ENCODE measurements at places on chromosomes 1 and 21.

DNA sequence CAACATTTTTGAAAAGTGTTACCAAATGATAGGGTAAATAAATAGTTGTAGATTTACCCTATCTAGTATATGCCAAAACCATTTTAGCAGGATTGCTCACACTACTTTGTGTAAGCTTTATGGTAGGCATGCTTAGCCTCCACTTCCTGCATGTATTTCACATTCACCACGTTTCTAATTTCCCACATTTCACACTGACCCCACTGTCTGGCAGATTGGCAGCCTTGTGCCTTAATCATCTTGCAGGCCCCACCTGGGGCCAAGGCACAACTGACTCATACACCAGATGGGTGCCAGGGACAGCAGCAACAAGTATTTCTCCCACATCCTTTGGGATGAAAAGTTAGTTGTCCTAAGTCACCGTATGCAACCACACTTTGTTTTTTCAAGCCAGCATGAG, 21.2 kb upstream of the CENPF start:
- DNase-seq, result no peak

DNA sequence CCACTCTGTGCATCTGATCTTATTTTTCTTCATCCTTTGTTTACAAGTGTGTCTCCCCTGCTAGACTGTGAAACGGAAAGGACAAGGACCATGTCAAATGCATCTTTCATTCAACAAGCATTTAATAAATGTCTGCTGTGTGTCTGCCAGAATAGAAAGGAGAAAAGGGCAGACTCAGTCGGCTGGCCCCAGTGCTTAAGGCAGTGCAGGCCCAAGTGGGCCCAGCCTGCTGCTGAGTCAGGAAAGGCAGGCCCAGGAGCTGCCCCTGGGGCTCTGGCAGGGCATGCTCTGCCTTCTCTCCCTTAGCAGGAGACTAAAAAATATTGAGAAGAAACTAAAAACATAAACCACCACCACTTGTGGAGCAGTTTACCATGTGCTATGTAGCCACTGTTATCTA, 38.1 kb downstream of the PLEKHA6 start:
- DNase-seq, result no peak

DNA sequence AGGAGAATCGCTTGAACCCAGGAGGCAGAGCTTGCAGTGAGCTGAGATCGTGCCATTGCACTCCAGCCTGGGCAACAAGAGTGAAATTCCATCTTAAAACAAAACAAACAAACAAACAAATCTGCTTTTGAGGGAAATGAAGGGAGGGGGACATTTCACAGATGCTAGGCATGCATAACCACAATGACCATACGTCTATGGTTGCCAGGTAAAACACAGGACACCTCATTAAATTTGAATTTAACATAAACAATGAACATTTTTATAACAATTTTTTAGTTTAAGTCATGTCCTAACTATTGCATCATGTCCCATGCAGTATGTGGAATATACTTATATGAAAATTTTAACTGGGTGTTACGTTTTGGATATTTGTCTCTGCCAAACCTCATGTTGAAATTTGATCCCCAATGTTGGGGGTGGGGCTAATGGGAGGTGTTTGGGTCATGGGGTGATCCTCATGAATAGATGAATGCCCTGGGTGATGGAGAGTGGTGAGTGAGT, 31.0 kb upstream of the ZBTB18 start:
- DNase-seq, result no peak

- no peak for DNase-seq
These were observed 49.8 kb downstream of the GIPC2 start for GRCh38 chr1:78095593-78095992.

DNA sequence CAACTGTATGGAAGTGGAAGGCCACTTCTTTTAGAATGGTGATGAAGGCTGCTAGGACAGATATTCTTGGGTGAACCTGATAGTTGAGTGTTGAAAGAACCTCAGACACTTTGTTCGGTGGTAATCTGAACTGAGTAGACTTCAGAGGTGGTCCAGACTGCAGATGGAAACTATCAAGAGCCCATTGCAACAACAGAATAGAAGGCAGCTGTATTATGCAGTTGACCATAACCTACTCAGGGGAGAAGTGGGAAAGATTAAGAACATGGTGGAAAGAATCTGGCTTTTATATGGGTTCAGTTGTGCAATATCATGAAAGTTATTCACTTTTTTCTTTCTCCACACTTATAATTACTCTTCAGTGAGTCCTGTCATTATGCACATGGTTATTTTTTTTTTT, 194.0 kb downstream of the KCNK2 start:
- no peak for DNase-seq

DNA sequence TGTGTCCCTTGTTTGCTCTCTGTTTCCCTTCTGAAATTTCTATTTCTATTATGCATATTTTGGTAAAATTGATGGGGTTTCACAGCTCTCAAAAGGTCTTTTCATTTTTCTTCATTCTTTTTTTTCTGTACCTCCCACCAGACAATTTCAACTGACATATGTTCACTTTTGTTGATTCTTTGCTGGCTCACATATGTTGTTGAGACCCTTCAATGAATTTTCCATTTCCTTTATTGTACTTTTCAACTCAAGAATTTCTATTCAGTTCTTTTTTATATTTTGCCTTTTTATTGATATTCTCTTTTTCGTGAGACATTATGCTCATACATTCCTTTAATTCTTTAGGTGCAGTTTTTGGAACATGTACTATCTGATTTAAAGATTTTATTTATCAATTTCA, 102.6 kb upstream of the GRIK1 start:
- no peak for DNase-seq

DNA sequence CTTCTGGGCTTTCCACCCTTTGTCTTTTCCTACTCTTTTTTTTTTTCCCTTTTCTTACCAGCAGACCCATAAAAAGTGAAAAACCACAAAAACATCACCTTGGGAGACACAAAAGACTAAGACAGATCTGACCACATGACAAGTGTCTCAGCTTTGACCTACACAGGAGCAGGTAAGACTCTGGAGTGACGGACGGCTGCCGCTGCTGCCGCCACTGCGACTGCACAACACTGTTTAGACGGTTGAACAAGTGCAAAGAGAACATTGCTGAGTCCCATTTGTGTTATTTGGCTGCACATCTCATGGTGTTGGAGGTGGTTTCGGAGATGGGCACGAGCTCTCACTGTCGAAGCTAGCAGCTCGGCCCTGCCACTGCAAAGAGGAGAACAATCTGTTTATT, 62.0 kb downstream of the SYT6 start:
- no peak for DNase-seq

GRCh38 chr1:218377143-218377660, 32.1 kb downstream of the TGFB2 start:
- no peak for DNase-seq

DNA sequence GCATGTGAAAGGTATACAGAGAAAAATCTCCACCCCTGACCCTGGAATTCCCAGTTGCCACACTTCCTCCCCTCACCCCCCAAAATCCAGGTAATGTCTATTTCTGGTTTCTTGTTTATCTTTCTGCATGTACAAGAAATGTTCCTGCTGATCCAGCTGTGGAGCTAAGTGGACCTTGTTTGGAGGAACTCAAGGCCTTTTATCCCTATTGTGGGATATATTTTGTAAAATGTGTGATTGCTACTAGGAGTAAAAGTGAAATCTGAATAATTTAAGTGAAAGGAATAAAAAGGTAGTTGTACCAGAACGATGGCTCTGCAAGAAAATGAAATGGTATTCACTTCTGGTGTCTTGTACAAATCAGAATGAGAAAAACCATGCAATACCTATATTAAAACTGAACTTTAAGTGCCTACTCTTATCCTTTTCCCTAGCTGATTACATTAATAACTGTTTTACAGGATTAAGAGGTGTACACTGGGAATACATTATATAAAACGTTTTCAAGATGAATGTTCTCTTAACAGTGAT, 3.0 kb downstream of the SPEN start:
- no peak for DNase-seq

GRCh38 chr1:209643285-209644020, 8.8 kb downstream of the LAMB3 start:
- no peak for DNase-seq

GRCh38 chr1:6635910-6636760, 11.5 kb downstream of the THAP3 start:
- no peak for DNase-seq

GRCh38 chr1:212353181-212353580, 61.5 kb downstream of the PACC1 start:
- DNase-seq, result no peak

GRCh38 chr1:201845331-201846083, 16.6 kb downstream of the IPO9 start:
- DNase-seq, result no peak

DNA sequence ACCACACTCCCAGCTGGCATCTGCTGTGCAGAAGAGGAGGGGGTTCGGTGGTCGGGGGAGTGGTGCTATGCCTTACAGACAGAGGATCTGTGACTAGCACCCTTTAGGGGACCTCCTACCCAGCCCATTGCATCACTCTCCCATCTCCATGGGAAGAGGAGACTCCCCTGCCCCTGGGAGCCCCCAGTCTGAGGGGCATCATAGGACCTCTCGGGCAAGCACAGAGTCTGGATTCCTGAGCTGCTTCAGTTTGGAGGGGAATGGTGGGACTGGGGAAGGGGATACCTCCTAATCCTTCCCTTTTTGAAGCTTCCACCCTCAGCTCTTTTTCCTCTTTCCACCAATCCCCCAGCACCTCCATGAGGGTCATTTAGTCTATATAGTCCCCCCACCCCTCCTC, 1.4 kb downstream of the INSRR start:
- no peak for DNase-seq

- no peak for DNase-seq
These were observed 100.1 kb upstream of the HP1BP3 start for GRCh38 chr1:20887246-20887645.

DNA sequence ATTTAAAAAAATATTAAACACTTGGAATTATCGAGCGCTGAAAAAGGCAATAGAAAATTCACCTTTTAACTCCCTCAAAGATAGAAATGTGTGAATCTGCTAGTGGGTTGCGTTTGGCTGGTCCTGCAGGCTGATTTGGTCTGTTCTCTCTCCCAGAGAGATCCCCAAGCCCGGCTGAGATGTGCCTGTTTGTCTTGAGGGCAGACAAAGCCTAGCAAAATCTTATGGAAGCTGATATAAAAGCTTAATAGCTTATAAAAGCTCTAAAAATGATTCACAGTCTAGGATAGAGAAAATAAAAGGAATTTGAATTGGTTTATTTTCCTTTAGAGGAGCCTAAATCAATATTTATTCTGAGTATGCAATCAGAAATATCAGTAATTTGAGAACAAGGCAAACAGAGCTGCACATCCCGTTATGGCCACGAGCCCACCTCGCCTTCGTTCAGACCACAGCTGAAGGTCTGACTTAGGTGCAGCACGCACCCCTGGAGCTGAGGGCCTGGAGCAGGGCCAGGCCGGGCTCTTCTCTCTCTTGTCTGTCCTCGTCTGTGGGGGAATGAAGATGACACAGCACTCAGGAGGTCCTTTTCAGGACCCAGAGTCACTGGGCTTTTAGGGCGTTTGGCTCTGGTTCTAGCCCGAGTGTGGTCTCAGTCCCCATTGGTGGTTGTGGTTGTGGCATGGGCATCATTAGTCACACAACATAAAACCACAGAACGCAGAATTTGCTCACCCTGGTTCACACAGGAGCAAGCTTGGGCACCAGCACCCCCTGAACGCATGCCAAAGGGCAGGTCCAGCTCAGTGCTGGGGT, 18.6 kb downstream of the PDE9A start:
- DNase-seq, result no peak

GRCh38 chr21:32147041-32147440, 131.8 kb downstream of the MIS18A start:
- no peak for DNase-seq

GRCh38 chr1:111372336-111372965, 55.1 kb downstream of the OVGP1 start:
- DNase-seq, result no peak

- DNase-seq, result peak; percentile 54
These were observed 49.4 kb downstream of the NFIA start for GRCh38 chr1:61131716-61132115.

DNA sequence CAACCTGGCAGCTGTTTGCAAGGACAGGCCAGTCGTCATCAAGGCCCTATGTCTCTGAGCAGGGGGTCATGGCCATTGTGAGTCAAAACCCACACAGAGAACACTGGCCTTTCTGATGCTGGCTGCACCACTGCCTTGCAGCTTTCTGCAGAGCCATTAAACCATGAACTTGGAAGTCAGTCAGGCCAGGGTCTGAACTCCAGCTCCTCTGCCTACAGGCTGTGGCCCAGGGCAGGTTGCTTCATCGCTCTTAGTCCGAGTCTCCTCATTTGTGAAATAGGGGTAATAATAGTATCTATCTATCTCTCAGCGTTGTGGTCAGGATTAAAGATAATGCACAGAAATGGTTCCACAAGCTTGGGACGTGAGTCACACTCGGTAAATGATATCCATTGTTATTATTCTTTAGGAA, 35.8 kb upstream of the HIVEP3 start:
- no peak for DNase-seq

DNA sequence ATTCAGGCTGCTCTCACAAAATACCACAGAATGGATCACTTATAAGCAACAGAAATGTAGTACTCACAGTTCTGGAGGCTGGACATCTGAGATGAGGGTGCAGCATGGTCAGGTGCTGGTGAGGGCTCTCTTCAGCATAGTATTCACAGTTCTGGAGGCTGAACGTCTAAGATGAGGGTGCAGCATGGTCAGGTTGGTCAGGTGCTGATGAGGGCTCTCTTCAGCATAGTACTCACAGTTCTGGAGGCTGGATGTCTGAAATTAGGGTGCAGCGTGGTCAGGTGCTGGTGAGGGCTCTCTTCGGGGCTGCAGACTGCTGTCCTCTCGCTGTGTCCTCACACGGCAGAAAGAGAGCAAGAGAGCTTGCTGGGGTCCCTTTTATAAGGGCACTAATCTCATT, 17.1 kb downstream of the PDZK1IP1 start:
- no peak for DNase-seq

DNA sequence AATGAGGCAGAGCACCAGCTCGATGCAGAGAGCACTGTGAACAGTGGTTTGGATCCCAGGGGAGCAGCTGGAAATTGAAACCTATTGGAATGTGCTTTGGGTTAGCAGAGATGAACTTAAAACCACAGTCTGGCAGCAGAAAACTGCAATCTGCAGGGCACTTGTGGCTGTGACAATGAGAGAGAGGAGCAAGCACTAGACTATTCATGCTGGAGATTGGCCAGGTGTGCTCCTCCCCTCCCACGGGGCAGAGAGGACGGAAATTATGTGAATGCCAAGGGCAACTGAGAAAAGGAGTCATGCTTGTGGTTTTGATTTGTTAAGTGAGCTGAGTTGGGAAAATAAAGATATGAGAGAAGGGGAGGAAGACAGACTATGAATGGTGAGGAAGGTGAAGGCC, 38.1 kb downstream of the HSD3B2 start:
- DNase-seq, result no peak

DNA sequence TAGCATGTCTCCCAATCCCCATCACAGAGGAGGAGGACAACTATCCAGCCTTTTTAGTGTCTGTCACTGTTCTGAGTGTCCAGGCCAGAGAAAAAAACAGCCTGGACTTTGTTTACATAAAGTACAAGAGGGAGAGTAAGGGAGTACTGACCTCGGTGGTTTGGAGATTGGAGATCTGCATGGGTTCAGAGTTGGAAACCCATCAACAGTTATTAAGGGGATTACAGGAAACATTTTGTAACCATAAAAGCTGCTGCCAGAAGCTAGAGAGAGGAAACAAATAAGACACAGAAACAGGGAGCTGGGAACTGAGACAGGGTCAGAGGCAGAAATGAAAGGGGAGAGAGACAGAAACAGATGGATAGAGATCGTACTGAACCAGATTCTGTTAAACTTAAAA, 131.5 kb upstream of the CTTNBP2NL start:
- DNase-seq, result no peak

GRCh38 chr1:51569284-51570062, 47.4 kb upstream of the OSBPL9 start:
- no peak for DNase-seq
